ENCODE measurements at places on chromosomes 11 and 22. TPM values are rescaled to one million over a fixed set of nuclear protein-coding genes. Genes with fewer than 3 reads are reported as not detected.

Gene MS4A4E
- not detected for total RNA-seq

Gene OR51G2
- not detected for total RNA-seq

Gene GAL3ST3
- not detected for total RNA-seq

Gene CRYBA4
- total RNA-seq, result not detected

Gene MN1
- total RNA-seq, result under 0.01 TPM

Gene GAL
- total RNA-seq, result not detected

All from melanocyte of skin (primary cell).